ENCODE measurements at places on chromosomes 11 and 22.

- no peak for DNase-seq
Measured at GRCh38 chr11:94325681-94326080, 21.3 kb downstream of the IZUMO1R start.

DNA sequence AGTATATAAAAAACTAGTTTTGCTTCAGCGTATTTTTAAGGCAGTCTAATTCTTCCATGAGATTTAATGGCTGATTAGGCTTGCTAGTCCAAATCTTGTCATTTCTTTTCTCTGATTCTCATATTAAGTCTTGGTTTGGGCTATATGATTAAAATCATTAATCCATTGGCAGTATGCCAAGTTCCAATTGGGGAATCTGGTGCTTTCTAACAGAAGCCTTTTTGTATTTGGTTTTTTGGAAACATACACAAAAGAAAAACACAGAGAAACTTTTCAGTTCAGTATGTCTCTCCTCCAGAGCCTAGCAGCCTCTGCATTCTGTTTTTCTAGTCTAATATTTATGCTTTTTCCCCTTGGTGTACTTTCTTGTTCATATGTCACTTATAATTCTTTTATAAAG is 37.9 kb downstream of the SWAP70 start:
- DNase-seq: no peak

DNA sequence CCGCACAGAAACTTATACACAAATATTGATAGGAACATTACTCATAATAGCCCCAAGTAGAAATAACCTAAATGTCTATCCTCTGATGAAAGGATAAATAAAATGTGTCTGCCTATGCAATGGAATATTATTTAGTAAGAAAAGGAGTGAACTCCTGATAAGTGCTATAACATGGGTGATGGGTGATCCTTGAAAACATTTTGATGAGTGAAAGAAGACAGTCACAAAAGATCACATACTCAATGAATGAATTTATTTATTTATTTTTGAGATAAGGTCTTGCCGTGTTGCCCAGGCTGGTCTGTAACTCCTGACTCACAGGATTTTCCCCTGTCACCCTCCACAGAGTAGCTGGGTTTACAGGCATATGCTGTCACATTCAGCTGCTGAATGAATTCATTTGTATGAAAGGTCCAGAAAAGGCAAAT is 17.3 kb downstream of the RNF121 start:
- peak; percentile 81 for DNase-seq

DNA sequence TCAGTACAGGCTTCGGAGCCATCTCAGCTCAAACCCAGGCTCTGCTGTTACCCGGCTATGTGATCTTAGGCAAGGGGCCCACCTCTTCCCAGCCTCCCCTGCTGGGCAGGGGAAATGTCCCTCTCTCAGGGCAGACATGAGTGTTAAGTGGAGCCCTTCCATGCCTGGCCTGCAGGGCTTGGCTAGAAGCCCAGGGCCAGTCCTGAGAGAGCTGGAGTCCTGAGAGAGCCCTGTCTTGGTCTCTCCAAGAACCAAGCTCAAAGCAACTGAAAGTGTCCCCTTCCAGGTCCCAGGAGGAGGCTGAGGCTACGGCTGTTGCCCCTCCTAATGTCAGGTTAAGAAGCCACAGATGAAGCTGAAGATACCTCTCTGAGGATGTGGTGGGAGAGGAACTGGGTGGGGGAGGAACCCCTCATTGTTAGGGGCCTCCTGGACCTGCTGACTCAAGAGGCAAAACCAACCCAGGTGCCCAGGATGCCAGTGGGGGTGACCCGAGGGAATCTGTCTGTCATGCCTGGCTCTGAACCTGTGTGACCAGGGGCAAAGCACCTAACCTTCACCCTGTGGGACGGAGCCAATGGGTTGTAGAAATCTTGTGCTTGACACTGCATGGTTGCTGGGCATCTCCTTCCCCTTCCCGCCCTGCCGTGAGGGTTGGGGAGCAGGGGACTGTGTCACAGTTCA is 4.2 kb downstream of the ZP1 start:
- no peak for DNase-seq

- peak; percentile 67 for DNase-seq
Measured at GRCh38 chr11:79440571-79441460, at the start of gene TENM4. TSS of gene TENM4 (minus strand) at chr11:79441030. CDS start at chr11:79069944, 371,086 bp downstream.

- no peak for DNase-seq
Measured at GRCh38 chr11:64755681-64756361, 4.0 kb downstream of the PYGM start.

DNA sequence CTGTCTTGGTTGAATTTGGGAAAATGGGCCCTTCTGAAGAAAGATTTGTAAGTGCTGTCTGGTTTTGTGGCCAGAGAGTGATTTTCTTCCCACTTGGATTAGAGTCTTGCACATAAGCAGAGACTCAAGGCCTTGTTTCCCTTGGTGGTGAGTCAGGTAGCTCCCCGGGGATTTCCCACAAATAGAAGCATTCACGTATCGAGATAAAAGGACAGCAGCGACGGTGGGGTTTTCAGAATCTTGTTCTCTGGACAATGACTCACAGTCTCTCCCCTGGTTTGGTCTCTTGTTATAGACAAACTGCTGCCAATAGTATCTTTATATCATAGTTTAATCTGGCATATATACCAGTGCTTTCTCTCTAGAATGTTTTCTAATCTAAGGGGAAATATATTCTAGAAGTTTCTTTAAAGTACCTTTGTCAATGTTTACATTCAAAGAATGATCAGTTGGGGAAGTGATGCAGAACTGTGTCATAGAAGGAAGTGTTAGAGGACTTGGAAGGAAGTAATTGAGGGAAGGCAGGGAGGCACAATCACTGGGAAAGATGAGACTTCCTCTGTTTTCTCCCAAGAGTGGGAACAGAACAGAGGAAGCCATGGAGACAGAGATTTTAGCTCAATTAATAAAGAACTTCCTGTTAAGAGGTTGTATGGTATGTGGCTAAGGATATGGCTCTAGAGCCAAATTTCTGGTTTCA is 18.1 kb downstream of the POLA2 start:
- peak; percentile 94 for DNase-seq

GRCh38 chr11:2444821-2445745 is at the start of gene KCNQ1:
TSS of gene KCNQ1 (plus strand) at chr11:2445008. CDS start at chr11:2445099, 91 bp downstream.
- DNase-seq: no peak

Data from kidney glomerular epithelial cell (primary cell).